ENCODE measurements at places on chromosomes 13 and 19. TPM values are rescaled to one million over a fixed set of nuclear protein-coding genes. Genes with fewer than 3 reads are reported as not detected.

The TYROBP gene
- 14.3 TPM for polyA plus RNA-seq

The PGLYRP2 gene
- polyA plus RNA-seq = 0.08 TPM

The HCN2 gene
- polyA plus RNA-seq = 0.45 TPM

- DNase-seq = no peak
These were observed 100.6 kb downstream of the TNFRSF19 start for GRCh38 chr13:23670793-23671192.

DNA sequence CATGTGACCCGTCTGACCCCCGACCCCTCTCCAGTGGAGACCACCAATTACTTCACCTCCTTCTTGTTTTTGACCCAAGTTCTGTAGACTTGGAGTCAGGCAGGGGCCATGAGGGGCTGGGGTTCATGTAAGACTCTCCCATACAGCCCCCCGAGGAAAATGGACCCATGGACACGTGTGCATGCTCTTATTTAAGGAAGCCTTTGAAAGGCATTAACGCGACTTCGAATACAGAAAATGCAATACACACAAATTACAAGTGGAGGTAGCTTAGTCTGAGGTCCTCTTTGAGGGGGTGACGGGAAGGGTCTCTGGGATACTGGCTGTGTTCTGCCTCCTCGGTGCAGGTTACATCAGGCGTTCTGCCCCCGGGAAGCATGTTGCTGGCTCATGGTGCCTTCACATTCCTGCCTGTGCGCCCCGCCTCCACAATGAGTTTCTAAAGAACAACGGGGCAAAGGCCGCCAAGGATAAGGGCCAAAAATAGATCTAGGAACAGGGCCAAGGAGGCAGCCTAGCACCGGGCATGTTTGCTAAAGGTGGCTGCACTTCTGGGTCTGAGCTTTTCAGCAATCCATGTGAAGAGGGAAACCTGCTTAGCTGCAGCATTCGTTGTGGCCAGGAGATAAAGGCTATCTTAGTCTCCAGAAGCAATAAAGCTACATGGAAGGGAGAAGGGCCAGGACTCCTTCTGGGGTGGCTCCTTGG lies 54.5 kb downstream of the RAB20 start:
- DNase-seq = no peak

GRCh38 chr13:106602178-106602577 lies 34.2 kb upstream of the ARGLU1 start:
- DNase-seq = no peak
